CD4-positive, alpha-beta T cell (primary cell): ENCODE measurements at places on chromosomes 16 and 17.

GRCh38 chr17:77613627-77614026 is 344.9 kb upstream of the TNRC6C start:
- no peak for DNase-seq

DNA sequence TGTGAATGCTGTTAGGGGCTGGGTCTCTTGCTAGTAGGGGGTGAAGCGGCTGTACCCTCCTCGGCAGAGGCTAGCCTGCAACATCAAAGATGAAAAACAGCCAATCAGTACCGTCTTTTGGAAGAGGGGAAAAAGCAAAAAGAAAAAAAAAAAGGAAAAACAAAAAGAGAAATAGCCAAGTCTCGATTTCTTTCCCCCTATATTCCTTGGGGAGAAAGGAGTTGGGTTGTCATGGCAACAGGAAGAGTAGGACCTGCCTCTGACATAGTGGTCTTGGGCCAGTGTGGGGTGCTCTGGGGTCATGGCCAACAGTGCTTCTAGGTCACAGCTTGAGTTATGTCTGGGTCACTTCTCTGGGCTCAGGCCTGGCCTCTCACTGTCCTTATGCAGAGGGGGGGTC is 17.9 kb downstream of the ENGASE start:
- no peak for DNase-seq

DNA sequence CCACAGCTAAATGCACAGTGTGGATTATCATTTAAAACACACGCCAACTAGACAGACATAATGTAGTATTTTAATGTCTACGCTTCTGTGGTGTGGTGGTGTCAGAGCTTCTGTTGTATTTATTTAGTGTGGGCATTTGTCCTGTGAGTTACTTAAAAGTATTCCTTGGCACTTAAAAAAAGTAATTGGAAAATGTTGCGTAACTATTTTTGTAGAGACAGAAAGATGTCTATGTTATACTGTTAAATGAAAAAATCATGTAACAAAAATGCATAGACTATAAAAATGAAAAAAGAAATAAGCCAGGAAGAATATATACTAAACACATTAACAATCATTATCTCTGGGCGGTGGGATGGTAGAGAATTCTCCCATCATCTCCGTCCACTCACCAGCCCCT is 39.2 kb downstream of the CYTH1 start:
- no peak for DNase-seq

GRCh38 chr16:67197704-67198103 is 1.2 kb upstream of the ELMO3 start:
- DNase-seq, result no peak
